Epithelial cell of esophagus (primary cell): ENCODE measurements at places on chromosomes 6 and 20.

DNA sequence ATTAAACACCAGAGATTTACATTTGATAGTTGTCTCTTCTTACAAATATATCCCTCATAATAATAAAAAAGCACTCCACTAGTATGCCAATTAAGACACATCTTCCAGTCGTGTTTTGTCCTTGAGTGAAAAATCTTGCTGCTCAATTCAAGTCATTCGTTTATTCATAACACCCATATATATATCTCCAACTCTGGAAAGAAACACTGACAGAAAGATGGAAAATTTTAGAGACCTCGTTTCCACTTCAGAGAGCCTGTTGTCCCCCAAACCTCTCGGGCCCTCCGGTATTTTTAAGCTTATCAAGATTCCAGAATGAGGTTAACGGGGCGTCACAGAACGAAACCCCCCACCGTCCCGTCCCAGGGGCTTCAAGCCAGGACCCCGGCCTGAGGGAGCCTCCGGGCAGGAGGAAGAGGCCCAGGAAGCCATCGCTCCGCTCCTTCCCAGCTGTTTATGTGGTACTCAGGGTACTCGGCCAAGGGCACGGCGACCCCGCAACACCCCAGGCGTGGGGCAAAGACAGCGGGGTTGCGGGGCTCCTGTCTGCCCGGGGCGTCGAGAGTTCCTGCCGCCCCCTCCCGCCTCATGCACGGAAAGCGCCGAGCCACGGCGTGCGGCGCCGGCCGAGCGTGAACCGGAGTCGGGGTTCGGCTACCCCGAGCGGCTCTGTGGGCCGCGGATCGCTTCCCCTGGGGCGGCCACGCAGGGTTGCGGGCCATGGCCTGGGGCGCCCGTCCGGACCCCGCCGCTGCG is 623 bp upstream of the SNX9 start:
- no peak for DNase-seq

- no peak for DNase-seq
Observed at GRCh38 chr6:132512342-132512637, 626 bp downstream of the STX7 start.

DNA sequence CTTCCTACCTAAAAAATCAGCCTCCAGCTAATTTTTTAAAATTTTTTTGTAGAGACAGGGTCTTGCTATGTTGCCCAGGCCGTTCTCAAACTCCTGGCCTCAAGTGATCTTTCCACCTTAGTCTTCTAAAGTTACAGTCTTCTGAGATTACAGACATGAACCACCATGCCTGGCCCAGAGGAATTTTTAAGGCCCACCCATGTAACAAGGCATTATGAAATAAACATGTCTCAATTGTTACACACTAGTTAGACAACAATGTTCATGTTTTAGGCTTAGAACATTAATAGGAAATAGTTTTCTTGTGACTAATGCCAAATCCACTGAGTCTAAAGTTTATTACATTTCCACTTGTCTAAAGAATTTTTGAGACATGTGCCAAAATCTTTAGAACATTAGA is 221.2 kb downstream of the LAMA2 start:
- peak; percentile 76 for DNase-seq

DNA sequence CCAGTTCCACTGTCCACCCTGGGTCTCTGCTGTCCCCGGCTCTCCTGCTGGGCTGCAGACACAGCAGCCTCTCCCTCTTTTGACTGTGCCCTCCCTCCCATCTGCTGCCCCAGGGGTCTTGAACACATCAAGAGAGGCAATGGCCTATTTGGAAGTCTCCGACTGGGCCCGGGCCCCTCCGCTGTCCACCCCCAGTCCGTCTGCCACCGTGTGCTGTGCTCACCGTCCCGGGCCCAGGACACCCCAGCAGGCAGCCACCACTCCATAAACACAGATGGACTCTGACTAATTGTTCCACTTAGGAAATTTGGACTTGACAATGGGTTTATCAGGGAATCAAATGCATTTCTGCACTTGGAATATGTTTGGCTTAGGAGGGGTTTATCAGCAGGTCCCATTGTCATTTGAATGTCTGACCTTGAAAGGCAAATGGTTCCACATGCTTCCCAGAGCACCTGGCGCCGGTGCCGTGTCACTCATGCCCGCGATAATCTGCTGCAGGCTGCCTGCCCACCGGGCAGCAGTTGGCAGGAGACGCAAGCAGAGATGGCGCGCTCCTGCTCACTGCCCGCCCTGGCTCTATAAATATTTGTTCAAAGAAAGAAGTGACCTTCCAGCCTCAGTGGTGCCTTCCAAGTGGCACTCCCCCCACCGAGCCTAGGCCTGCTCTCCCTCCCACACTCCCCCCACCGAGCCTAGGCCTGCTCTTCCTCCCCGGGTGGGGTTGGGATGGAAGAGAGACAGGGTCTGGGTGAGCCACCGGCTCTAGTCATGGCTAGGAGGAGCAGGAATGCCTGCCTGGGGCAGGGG is 18.8 kb upstream of the FRMD1 start:
- no peak for DNase-seq
